Stimulated activated CD4-positive, alpha-beta T cell treated with anti-CD3 and anti-CD28 coated beads, Interleukin-2, amount 100 ng/mL, for 24 hours (primary cell): ENCODE measurements at places on chromosomes 1 and 21.

- no peak for DNase-seq
These were observed 93.9 kb downstream of the KIF1B start for GRCh38 chr1:10304295-10304694.

DNA sequence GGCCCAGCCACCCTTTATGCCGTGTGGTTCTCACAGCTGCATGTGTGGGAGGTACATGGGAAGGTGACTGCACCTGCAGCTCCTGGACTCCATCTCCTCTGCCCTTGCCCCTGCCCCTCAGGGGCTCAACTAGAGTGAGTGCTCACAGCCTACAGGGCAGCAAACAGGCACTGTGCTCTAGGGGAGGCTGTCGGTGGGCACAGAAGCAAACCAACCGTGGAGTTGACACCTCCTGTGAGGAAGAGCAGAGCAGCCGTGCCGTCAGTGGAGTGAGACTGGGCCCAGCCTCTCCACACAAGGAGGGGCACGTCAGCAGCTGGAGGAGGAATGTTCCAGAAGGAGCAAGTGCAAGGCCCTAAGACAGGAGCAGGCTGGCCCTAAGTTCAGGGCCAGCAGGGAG is 32.7 kb downstream of the BMP8A start:
- no peak for DNase-seq

- no peak for DNase-seq
These were observed 37.2 kb downstream of the GNB1 start for GRCh38 chr1:1853593-1854257.

- no peak for DNase-seq
These were observed 163.9 kb downstream of the ST6GALNAC5 start for GRCh38 chr1:77031106-77031662.
